PC-9 (cell line): ENCODE measurements at places on chromosomes 1 and 21. TPM values are rescaled to one million over a fixed set of nuclear protein-coding genes. Genes with fewer than 3 reads are reported as not detected.

DNA sequence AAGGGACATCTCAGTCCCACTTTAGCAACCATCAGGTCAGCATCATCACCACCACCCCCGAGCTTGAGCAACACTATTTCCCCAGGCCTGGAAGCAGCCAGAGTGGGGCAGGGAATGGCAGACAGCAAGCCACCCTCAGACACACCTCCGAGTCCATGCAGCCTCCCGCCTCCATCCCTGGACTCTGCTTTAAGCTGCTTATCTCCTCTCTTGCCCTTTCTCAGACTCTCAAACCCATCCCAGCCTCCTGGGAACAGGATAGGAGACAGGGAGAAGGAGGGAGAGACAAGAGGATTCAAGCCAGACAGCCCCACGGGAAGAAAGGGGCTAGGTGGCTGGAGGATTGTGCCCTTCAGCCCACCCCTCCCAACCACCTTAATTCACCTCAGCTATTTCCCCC lies 1.7 kb downstream of the PIAS3 start:
- no peak overlapping the region for H3K27ac ChIP-seq
- H3K27me3 ChIP-seq = no peaks in the 10 kb centered on the region
- H3K36me3 ChIP-seq = 0 out of 2 replicates have a peak, but pooled peaks cover 14% of the 10 kb centered on the region
- H3K4me3 ChIP-seq = no peak overlapping the region
- no peak for DNase-seq

DNA sequence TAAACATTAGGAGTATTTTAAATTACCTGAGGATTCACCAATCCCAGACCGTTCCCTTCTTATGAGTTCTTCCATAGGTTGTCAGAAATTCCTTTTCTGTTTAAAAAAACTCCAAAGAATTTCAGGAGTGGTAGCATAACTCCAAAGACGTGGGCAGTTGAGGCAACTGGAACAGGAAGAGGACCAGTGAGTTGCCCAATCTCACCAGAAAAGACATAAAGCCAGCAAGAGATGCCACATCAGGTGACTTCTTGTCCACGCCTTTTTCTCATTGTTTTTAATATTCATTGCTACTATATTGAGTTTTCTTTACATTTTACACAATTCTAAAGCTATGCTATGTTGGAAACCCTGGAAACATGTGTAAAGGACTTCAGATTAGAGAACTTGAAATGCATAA lies 88.1 kb upstream of the JAK1 start:
- H3K27me3 ChIP-seq = no peaks in the 10 kb centered on the region
- H3K27ac ChIP-seq = no peak overlapping the region
- H3K4me3 ChIP-seq = no peak overlapping the region
- no peaks in the 10 kb centered on the region for H3K4me1 ChIP-seq

- H3K4me1 ChIP-seq = peaks cover 4% of the 10 kb centered on the region; the same call in 1 of the 2 replicates
- no peak overlapping the region for H3K4me3 ChIP-seq
- no peaks in the 10 kb centered on the region for H3K27me3 ChIP-seq
- no peak overlapping the region for H3K27ac ChIP-seq
- H3K36me3 ChIP-seq = no peaks in the 10 kb centered on the region
These were observed 124.2 kb downstream of the GALNT2 start for GRCh38 chr1:230191079-230191804.

DNA sequence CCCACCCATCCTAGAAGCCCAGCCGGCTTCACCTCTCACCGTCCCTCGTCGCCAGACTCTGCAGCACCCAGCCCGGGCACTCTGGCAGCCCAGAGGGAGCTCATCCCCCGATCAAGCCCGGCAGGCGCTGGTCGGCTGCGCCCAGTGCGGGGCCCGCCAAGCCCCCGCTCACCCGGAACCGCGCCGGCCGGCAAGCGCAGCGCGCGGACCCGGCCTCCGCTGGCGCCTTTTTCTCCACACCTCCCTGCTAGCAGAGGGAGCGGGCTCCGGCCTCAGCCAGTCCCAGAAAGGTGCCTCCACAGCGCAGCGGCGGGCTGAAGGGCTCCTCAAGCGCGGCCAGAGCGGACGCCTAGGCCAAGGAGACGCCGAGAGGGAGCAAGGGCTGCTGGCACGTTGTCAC lies 2023.3 kb downstream of the NCAM2 start:
- no peaks in the 10 kb centered on the region for H3K36me3 ChIP-seq
- H3K27me3 ChIP-seq = no peaks in the 10 kb centered on the region
- no peak overlapping the region for H3K4me3 ChIP-seq
- H3K4me1 ChIP-seq = no peaks in the 10 kb centered on the region
- no peak for DNase-seq

GRCh38 chr1:169108863-169109560 lies 2.5 kb downstream of the ATP1B1 start:
- DNase-seq = peak; percentile 57
- H3K4me1 ChIP-seq = peaks cover 59% of the 10 kb centered on the region
- peaks cover 22% of the 10 kb centered on the region for H3K36me3 ChIP-seq
- H3K4me3 ChIP-seq = peak overlapping the region; percentile 99

DNA sequence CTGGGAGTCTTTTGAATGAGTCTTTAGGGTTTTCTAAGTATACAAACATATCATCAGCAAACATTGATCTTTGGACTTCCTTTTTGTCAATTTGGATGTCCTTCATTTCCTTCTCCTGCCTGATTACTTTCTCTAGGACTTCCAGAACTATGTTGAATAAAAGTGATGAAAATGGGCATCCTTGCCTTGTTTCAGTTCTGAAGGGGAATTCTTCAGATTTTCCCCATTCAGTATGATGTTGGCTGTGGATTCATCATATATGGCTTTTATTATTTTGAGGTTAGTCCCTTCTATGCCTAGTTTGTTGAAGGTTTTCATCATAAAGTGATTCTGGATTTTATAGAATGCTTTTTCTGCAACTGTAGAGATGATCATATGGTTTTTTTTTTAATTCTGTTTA lies 42.0 kb downstream of the KMO start:
- DNase-seq = no peak
- H3K4me3 ChIP-seq = no peak overlapping the region
- no peaks in the 10 kb centered on the region for H3K36me3 ChIP-seq
- no peaks in the 10 kb centered on the region for H3K27me3 ChIP-seq

- no peaks in the 10 kb centered on the region for H3K36me3 ChIP-seq
- DNase-seq = no peak
- H3K27ac ChIP-seq = no peak overlapping the region
- peaks cover 67% of the 10 kb centered on the region for H3K27me3 ChIP-seq
These were observed 45.1 kb upstream of the TRIM67 start for GRCh38 chr1:231116738-231117137.

DNA sequence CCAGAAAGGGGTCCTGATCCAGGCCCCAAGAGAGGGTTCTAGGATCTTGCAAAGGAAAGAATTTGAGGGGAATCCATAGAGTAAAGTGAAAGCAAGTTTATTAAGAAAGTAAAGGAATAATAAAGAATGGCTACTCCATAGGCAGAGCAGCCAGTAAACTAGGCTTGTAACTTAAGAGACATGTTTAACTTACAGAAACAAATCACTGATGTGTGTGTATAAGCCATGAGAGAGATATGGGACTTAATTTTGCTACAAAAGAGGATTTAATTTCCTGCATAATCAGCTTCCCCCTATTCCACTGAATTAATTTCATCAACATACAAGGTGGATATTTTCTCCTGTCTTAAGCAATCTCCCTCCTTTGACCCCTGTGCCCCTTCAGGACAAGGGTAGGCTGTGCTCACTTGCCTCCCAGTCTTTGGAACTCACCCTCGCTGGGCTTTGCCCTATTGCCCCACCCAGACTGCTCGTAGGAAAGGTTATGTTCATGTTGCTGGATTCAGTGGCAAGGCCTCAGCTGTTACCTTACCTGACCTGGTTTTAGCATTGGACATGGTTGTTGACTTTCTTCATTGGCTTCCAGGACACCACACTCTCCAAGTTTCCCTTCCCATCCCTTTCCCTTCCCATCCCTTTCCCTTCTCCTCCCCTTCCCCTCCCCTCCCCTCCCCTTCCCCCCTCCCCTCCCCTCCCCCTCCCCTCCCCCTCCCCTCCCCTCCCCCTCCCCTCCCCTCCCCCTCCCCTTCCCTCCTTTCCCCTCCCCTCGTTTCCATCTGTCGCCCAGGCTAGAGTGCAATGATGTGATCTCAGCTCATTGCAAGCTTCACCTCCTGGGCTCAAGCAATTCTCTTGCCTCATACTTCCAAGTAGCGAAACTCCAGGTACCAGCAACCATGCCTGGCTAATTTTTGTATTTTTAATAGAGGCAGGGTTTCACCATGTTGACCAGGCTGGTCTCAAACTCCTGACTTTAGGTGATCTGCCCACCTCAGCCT lies 44.6 kb downstream of the TBCE start:
- peak; percentile 40 for DNase-seq
- H3K4me3 ChIP-seq = no peak overlapping the region
- H3K4me1 ChIP-seq = 0 out of 2 replicates have a peak, but pooled peaks cover 4% of the 10 kb centered on the region
- peak overlapping the region; percentile 10; the same call in 1 of the 2 replicates for H3K27ac ChIP-seq

DNA sequence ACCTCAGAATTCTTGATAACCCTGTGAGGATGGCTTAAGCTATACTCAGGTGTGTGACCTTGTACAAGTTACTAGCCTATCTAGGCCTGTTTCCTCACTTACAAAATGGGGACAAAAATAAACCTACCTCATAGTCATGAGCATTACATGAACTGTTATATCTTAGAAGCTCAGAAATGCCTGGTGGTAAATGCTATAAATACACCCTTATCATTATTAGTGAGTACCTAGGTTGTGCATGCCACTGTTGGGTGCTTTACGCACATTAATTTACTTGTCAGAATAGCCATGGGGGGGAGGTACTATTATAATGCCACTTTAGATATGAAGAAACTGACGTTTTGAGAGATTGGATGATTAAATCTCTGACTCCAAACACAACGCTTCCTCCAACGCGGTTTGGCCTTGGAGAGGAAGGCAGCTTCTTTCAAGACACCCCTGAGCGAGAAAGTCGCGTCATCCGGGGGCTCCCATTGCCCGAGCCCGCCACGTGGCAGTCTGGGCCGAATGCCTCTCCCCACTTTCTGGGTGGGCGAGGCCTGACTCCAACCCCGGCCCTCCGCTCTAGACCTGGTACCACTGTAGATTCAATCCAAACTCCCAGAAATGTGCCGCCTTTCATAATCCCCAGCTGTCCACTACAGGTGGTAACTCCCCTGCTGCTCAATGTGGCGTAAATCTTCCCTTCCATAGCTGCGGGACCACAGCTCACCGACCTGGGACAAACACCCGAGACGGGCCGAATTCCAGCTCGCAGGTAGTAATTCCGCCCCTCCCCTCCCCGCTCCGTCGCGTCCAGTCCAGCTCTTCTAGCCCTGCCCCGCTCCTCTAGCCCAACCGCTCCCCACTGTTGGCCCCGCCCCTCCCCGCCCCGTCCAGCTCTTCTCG lies 771 bp upstream of the RAD54L start:
- H3K4me3 ChIP-seq = peak overlapping the region; percentile 72
- peak overlapping the region; percentile 60 for H3K27ac ChIP-seq
- peaks cover 21% of the 10 kb centered on the region for H3K4me1 ChIP-seq
- H3K36me3 ChIP-seq = peaks cover 11% of the 10 kb centered on the region
- H3K27me3 ChIP-seq = no peaks in the 10 kb centered on the region

DNA sequence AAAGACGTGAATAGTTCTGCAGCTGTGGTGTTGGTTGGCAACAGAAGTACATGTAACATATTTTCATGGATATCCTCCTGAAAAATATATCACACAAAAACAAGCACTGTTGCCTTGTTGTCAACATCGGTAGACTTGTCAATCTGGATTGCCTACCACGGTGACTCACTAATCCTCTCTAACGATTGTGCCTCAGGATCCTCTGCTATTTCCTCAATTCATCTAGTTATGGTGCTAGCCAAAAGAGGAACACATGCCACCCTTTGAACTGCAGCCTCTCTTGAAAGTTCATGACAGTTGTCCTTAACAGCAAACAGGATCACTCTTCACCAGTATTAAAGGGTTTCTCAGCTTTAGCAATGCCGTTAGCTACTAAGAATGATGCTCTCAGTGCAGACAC lies 25.7 kb downstream of the RASAL2 start:
- H3K27ac ChIP-seq = peak overlapping the region; percentile 33; the same call in 1 of the 2 replicates
- DNase-seq = peak; percentile 82
- H3K4me3 ChIP-seq = no peak overlapping the region
- no peaks in the 10 kb centered on the region for H3K27me3 ChIP-seq

GRCh38 chr1:18058981-18059605 lies 48.5 kb upstream of the IGSF21 start:
- H3K36me3 ChIP-seq = no peaks in the 10 kb centered on the region
- H3K27me3 ChIP-seq = peaks cover 62% of the 10 kb centered on the region
- no peak for DNase-seq
- no peaks in the 10 kb centered on the region for H3K4me1 ChIP-seq
- H3K27ac ChIP-seq = no peak overlapping the region

- no peaks in the 10 kb centered on the region for H3K27me3 ChIP-seq
- H3K27ac ChIP-seq = no peak overlapping the region
- DNase-seq = no peak
- H3K36me3 ChIP-seq = no peaks in the 10 kb centered on the region
- no peaks in the 10 kb centered on the region for H3K4me1 ChIP-seq
- no peak overlapping the region for H3K4me3 ChIP-seq
These were observed 12.9 kb downstream of the RGS18 start for GRCh38 chr1:192171123-192171522.

- H3K4me3 ChIP-seq = no peak overlapping the region
- H3K36me3 ChIP-seq = no peaks in the 10 kb centered on the region
- H3K4me1 ChIP-seq = peaks cover 10% of the 10 kb centered on the region
- H3K27ac ChIP-seq = no peak overlapping the region
- H3K27me3 ChIP-seq = no peaks in the 10 kb centered on the region
- no peak for DNase-seq
These were observed 110.8 kb upstream of the HOOK1 start for GRCh38 chr1:59703918-59704378.

DNA sequence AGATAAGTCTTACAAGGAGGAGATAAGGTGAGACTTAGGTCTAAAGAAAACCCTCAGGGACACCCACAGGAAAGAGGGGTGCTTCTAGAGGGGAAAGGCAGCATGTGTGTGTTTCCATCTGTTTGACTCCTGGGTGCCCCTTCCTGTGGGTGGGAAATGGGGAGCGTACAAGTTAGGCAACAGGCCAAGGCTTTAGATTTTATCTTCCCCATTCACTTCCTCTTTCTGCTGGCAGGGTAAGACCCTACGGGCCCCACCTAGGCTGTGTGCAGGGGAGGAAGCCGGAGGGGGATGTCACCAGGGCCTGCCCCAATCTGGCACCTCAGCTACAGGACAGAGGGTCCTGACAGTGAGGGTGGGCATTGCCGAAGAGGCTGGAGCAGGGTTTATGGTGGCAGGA lies 2.5 kb upstream of the OLIG1 start:
- H3K27me3 ChIP-seq = peaks cover 50% of the 10 kb centered on the region
- no peak overlapping the region for H3K4me3 ChIP-seq
- DNase-seq = no peak
- H3K36me3 ChIP-seq = no peaks in the 10 kb centered on the region
- H3K27ac ChIP-seq = no peak overlapping the region

Gene GCSAML
- not detected in 2 replicates for total RNA-seq

Gene PEAR1
- total RNA-seq = 9.8 and 12.2 TPM in 2 replicates

Gene PLCH2
- total RNA-seq = 0.98 and 1.5 TPM in 2 replicates

Gene PARK7
- 242 and 291 TPM in 2 replicates for total RNA-seq

Gene FCAMR
- total RNA-seq = not detected in 2 replicates

Gene HTR6
- total RNA-seq = not detected in 2 replicates

Gene NBPF6
- 0.94 TPM in 1 of 2 replicates, not detected in the other for total RNA-seq

Gene GPR161
- 6.0 and 6.7 TPM in 2 replicates for total RNA-seq

Gene SPRR2B
- not detected in 2 replicates for total RNA-seq

Gene PRR9
- not detected in 2 replicates for total RNA-seq

Gene FCRL5
- total RNA-seq = not detected in 2 replicates

Gene TTC34
- 1.5 and 1.7 TPM in 2 replicates for total RNA-seq
